Fibroblast of lung (primary cell): ENCODE measurements at places on chromosomes 11 and 22. TPM values are rescaled to one million over a fixed set of nuclear protein-coding genes. Genes with fewer than 3 reads are reported as not detected.

Gene GAB4
- total RNA-seq, result not detected in 2 replicates

Gene LDLRAD3
- total RNA-seq, result 3.8 and 4.9 TPM in 2 replicates

Gene OR9I1
- not detected in 2 replicates for total RNA-seq

Gene APOA4
- total RNA-seq, result not detected in 2 replicates

Gene CTSD
- total RNA-seq, result 198 and 253 TPM in 2 replicates

Gene SLC37A2
- 0.26 and 0.83 TPM in 2 replicates for total RNA-seq
